Activated CD8-positive, alpha-beta memory T cell treated with anti-CD3 and anti-CD28 coated beads, Interleukin-2, amount 10 ng/mL, durations not matched to agents 7 days and 5 days (primary cell): ENCODE measurements at places on chromosomes 7 and 10. TPM values are rescaled to one million over a fixed set of nuclear protein-coding genes. Genes with fewer than 3 reads are reported as not detected.
A peak's percentile ranks its signal among the peaks of the same experiment; 100 is the strongest.

ADAM8 gene
- 142 TPM for total RNA-seq

DNA sequence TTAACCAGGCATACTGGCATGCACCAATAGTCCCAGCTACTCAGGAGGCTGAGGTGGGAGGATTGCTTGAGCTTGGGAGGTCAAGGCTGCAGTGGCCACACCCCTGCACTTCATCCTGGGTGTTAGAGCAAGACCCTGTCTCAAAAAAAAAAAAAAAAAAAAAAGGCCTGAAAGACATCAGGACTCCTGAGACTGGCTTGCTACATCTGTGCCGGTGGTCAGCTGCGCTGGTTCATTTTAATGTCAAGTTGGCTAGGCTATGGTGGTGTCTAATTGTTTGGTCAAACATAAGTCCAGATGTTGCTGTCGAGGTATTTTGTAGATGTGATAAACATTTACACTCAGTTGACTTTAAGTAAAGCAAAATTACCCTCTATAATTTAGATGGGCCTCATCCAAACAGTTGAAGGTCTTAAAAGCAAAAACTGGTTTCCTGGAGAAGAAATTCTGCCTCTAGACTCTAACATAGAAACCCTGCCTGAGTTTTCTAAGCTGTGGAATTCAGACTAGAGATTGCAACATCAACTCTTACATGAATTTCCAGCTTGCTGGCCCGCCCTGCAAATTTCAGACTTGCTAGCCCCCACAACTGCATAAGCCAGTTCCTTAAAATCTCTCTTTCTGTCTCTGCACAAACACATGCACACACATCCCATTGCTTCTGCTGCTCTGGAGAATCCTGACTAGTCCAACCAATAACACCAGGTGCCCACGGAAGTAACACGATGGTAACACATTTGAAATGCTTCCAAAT is 18.2 kb downstream of the MYOF start:
- H3K27me3 ChIP-seq, result no peaks in the 10 kb centered on the region
- no peak overlapping the region for H3K4me3 ChIP-seq
- no peak for DNase-seq
- peaks cover 22% of the 10 kb centered on the region for H3K4me1 ChIP-seq

DNA sequence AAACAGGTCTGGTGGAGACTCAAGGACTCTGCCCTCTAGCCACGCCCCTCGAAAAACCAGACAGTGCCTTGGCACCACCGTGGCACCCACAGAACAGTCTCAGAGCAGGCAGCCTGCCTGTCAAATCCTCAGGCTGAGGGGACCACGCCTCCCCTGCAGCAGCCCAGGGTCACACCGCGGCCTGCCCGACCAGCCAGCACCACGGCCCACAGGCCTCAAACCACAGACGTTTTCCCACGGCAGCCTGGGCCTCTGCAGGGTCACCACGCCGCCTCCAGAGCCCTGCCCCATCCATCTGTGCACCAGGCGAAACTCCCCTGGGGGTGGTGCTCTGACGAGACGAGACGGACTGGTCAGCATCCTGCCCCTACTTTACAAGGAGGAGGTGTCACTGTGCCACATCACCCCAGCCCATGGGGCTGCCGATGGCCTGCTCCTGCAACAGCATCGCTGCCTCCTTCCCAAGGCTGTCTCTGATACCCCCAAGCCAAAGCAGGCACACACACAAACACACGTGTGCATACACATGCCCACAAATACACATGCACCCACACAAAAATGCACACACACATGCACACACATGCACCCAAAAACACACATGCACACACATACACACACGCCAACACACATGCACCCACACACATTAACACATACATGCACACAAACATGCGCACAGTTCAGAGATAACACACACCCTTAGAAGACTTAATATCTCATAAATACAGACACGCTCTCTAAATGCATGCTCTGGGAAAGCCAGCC is 24.6 kb downstream of the PAPOLB start:
- no peak overlapping the region for H3K27ac ChIP-seq
- no peak overlapping the region for H3K4me3 ChIP-seq
- H3K4me1 ChIP-seq, result no peaks in the 10 kb centered on the region

MYO1G gene
- total RNA-seq, result 567 TPM

SMIM30 gene
- 38.1 TPM for total RNA-seq

GRCh38 chr7:20194343-20194995 is 22.7 kb downstream of the MACC1 start:
- peaks cover 2% of the 10 kb centered on the region for H3K4me1 ChIP-seq
- H3K4me3 ChIP-seq, result no peak overlapping the region
- H3K36me3 ChIP-seq, result peaks cover 2% of the 10 kb centered on the region

PPP1R9A gene
- total RNA-seq, result not detected

DNA sequence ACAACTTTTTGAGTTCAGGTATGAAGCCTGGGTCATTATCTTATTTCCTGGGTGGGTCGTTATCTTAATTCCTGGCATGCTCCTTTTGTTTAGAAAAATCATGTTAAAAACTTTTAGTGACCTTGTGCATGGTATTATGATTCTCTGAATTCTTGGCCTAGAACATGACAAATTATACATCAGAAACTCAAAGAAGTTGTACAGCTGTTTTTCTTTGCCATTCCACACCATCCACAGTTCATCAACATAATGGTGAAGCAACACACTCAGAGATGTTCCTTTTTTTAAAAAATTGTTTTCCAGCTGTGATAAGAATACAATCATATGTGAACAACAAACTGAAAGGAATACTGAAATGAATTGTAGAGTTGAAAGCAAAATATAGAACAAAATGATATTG is 149.2 kb upstream of the SEMA3D start:
- DNase-seq, result no peak
- no peaks in the 10 kb centered on the region for H3K4me1 ChIP-seq
- H3K4me3 ChIP-seq, result no peak overlapping the region
- no peak overlapping the region for H3K27ac ChIP-seq
- H3K27me3 ChIP-seq, result no peaks in the 10 kb centered on the region

DNA sequence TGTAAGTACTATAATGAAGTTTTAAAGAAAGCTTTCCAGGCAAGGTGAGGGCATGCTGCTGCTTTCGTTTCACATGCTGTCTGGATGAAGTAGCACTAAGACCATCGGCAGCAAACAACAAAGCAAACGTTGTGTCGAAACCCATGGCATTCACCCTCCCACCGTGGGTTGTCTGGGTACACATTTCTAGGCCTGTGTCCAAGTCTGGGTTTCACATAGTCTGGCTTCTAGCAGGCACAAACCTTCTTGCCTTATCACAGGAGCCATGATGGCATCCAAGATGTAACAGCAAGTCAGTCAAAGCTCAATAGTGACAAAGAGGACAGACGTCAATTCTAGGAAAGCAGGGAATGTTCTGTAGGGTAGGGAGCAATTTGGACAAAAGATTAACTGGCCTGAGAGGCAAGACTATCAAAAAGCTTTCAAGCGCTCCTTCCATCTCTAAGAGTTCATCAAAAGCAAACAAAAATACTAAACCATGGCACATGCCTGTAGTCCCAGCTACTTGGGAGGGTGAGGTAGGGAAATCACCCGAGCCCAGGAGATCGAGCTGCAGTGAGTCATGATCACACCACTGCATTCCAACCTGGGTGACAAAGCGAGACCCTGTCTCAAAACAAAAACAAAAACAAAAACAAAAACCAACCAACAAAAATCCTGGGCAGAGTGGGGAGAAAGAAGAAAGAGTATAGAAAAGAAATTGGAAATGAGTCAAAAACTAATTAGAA is 42.7 kb downstream of the PAXIP1 start:
- H3K4me1 ChIP-seq, result no peaks in the 10 kb centered on the region
- DNase-seq, result no peak
- peaks cover 46% of the 10 kb centered on the region for H3K36me3 ChIP-seq

GRCh38 chr10:133474665-133475424 is 21.1 kb downstream of the SCART1 start:
- no peaks in the 10 kb centered on the region for H3K36me3 ChIP-seq
- DNase-seq, result no peak
- no peak overlapping the region for H3K4me3 ChIP-seq
- peak overlapping the region; percentile 64 for H3K27ac ChIP-seq
- H3K4me1 ChIP-seq, result peaks cover 31% of the 10 kb centered on the region

DNA sequence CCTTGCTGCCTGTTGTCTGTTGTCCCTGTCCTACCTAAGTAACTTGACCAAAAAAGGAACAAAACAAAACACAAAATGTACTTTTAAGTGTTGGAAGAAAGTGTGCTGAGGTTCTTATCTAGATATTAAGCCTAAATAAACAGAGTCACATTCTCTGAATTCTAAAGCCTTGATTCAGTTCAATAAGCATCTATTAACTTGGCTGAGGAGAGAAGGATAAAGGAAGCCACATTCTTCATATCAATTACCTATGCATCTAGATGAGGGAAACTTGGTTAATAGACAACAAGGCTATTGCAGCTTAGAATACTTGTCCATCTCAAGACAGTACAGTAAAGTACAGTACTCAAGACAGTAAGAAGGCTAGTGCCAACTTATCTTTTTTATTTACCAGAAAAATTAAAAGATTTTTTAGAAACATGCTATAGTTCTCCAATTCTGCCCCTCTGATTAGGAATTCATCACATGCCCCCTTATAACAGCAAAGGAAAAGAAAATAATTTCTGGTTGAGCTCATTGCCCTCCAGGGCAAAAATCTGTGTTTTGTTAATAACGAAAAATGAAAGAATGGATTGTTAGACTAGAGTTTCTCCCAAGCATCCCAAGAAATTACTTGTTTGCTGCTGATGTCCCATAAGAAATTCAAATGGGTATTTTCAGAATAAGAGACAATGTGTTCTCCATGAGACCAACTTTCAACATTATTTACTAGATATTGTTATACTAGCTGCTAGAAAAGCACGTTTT is 546.5 kb upstream of the SEMA3D start:
- no peaks in the 10 kb centered on the region for H3K27me3 ChIP-seq
- no peak overlapping the region for H3K4me3 ChIP-seq
- no peak overlapping the region for H3K27ac ChIP-seq
- H3K36me3 ChIP-seq, result no peaks in the 10 kb centered on the region
- no peaks in the 10 kb centered on the region for H3K4me1 ChIP-seq

GRCh38 chr10:1404323-1405260 is 332.7 kb downstream of the ADARB2 start:
- H3K27ac ChIP-seq, result no peak overlapping the region
- no peak overlapping the region for H3K4me3 ChIP-seq
- DNase-seq, result peak; percentile 31

TMEM254 gene
- total RNA-seq, result 12.4 TPM

HTRA1 gene
- not detected for total RNA-seq

DNA sequence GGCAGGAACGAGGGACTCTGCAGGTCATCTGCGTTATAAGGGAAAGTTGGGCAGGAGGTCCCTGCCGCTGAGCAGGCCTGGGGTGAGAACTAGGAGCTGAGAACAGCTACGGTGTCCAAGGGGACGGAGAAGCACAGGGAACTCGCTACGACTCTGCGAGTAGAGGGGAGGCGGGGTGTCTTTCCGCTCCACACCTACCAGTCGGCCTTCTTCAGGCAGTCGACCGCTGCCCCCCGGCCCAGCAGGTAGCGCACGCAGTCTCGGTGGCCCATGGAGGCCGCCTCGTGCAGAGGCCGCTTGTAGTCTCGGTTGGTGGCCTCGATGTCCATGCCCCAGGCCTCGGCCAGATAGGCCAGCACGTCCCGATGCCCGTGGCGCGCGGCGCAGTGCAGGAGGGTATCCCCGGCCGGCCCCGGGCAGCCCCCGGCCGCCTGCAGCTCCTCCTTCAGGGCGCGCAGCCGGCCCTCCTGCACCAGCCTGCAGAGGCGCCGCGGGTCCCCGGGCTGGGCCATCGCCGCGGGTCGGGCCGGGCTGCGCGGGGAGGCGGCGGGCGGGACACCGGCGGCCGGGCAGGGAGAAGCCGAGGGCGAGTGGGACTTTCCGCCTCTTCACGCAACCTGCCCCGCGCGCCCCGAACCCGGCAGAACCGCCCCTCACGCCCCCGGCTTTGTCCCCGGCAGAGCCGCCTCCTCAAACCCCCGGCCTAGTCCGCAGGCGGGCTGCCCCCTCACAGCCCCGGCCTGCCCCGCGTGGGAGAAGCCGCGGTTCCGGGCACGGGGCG is 660 bp downstream of the ANKRD16 start:
- H3K4me1 ChIP-seq, result peaks cover 39% of the 10 kb centered on the region
- H3K27me3 ChIP-seq, result no peaks in the 10 kb centered on the region
- H3K36me3 ChIP-seq, result peaks cover 22% of the 10 kb centered on the region
- no peak overlapping the region for H3K27ac ChIP-seq
- peak overlapping the region; percentile 75 for H3K4me3 ChIP-seq

- peak; percentile 51 for DNase-seq
- H3K27ac ChIP-seq, result peak overlapping the region; percentile 30
- no peaks in the 10 kb centered on the region for H3K36me3 ChIP-seq
- H3K4me1 ChIP-seq, result peaks cover 17% of the 10 kb centered on the region
Measured at GRCh38 chr7:20219446-20220292, 2.5 kb upstream of the MACC1 start.

DNA sequence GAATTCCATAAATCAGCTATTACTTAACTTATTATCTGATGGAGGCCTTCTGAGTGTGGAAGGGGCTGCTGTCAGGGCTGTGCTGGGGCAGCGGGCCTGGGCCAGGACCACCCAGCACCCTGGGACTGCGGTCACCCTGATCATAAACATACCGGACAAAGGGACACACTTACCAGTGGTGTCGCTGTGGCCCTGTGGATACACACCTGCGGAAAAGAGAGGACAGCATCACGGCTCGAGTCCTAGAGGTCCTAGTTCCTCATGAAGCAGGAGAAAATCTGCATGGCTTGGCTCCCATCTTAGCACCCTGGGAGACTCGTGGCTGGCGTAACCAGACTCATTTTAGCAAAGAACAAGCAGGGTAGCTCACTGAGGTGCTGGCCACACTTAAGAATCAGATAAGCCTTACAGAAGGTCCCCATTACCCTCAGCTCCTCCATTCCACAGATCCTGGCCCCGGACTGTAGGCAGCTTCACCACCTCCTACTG is 17.7 kb downstream of the IL15RA start:
- peaks cover 41% of the 10 kb centered on the region for H3K36me3 ChIP-seq
- no peak overlapping the region for H3K27ac ChIP-seq
- no peaks in the 10 kb centered on the region for H3K27me3 ChIP-seq

- H3K4me1 ChIP-seq, result no peaks in the 10 kb centered on the region
- no peak overlapping the region for H3K4me3 ChIP-seq
- no peak for DNase-seq
- no peaks in the 10 kb centered on the region for H3K36me3 ChIP-seq
- H3K27ac ChIP-seq, result no peak overlapping the region
Measured at GRCh38 chr10:132796846-132797245, 10.9 kb upstream of the NKX6-2 start.

- H3K4me1 ChIP-seq, result peaks cover 6% of the 10 kb centered on the region
- H3K27ac ChIP-seq, result no peak overlapping the region
- no peak overlapping the region for H3K4me3 ChIP-seq
- H3K27me3 ChIP-seq, result peaks cover 63% of the 10 kb centered on the region
- no peak for DNase-seq
Measured at GRCh38 chr10:69800109-69800508, 1.6 kb upstream of the COL13A1 start.

TFPI2 gene
- 0.30 TPM for total RNA-seq

- H3K27me3 ChIP-seq, result no peaks in the 10 kb centered on the region
- DNase-seq, result no peak
- peaks cover 81% of the 10 kb centered on the region for H3K4me1 ChIP-seq
- peaks cover 14% of the 10 kb centered on the region for H3K36me3 ChIP-seq
- no peak overlapping the region for H3K4me3 ChIP-seq
Measured at GRCh38 chr10:124652701-124653100, 91.5 kb downstream of the FAM53B start.

GRCh38 chr10:121188005-121188404 is 336.8 kb downstream of the WDR11 start:
- no peak overlapping the region for H3K27ac ChIP-seq
- H3K36me3 ChIP-seq, result no peaks in the 10 kb centered on the region
- H3K4me3 ChIP-seq, result no peak overlapping the region
- H3K4me1 ChIP-seq, result no peaks in the 10 kb centered on the region

- DNase-seq, result no peak
- H3K4me3 ChIP-seq, result peak overlapping the region; percentile 64
- no peaks in the 10 kb centered on the region for H3K36me3 ChIP-seq
- H3K27me3 ChIP-seq, result peaks cover 61% of the 10 kb centered on the region
- peaks cover 12% of the 10 kb centered on the region for H3K4me1 ChIP-seq
Measured at GRCh38 chr7:124764051-124764846, 1.3 kb downstream of the GPR37 start.

ARHGAP19 gene
- total RNA-seq, result 48.3 TPM
